Stimulated activated CD8-positive, alpha-beta memory T cell treated with anti-CD3 and anti-CD28 coated beads, Interleukin-15, amount 100 ng/mL, for 48 hours (primary cell): ENCODE measurements at places on chromosomes 13 and 19.

DNA sequence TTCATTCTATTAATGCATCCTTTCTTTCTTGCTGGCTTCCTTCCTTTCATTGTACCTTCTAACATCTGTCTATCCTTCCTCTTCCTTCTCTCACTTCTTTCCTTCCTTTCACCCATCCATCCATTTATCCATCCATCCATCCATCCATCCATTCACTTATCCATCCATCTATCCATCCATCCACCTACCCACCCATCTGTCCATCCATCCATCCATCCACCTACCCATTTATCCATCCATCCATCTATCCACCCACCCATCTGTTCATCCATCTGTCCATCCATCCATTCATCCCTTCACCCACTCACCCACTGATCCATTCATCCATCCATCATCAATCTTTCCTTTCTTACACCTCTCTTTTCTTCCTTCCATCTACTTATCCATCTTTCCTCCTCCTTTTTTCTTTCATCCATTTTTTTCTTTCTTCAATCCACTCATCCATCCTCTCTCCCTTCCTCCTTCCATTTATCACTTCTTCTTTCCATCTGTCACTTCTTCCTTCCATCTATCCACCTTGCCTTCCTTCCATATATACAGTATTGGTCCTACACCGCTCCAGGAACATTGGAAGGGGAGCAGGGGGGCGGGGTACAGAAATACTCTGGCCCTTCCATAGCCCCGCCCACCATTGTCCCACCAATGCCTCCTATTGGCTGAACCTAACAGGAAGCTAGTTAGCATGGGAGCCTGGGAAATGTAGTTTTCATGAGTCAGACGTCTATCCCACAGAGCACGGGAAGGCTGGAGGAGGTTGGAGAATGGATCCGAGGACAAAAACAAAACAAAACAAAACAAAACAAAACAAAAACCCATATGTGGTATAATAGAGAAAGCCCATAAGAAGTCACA lies 45.9 kb downstream of the MBD3L1 start:
- no peak for DNase-seq

DNA sequence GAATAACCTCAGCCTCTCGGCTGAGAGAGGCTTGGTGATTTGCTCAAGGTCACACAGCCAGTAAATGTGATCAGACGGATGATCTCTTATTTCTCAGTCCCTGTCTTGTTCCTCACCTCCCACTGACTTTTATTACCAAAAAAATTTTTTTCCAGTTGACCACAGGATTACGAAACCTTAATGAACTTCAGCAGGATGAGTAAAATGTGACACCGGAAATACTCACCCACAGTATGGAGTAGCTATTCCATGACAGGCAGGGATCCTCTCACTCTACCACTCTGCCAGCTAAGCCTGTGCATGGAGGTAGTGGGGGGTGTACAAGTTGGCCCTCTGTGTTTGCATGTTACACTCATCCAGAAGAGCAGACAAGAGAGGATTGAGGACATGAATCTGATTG lies 916.4 kb downstream of the UQCRFS1 start:
- no peak for DNase-seq

- DNase-seq = no peak
Observed at GRCh38 chr19:58450856-58451357, 515 bp upstream of the ZNF324B start.

DNA sequence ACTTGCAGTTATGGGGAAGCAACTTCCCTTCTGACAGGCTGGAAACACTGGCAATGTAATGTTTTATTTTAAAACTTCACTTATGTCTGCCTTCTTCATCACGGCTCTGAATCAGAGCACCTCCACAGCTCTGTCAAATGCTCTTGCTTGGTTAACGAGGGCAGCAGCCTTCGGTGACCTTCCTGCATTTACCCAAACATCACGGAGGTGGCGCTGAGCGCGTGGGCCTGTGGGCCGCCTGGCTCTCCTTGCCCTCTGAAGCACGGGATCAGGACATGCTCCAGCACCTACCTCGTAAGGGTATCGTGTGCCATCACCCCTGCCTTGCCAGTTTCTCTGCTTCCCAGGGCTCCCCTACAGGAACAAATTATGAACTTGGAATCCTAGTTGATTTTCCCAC lies 310.0 kb downstream of the TEX29 start:
- no peak for DNase-seq

GRCh38 chr13:21759463-21759862 lies 88.6 kb downstream of the FGF9 start:
- DNase-seq = no peak

DNA sequence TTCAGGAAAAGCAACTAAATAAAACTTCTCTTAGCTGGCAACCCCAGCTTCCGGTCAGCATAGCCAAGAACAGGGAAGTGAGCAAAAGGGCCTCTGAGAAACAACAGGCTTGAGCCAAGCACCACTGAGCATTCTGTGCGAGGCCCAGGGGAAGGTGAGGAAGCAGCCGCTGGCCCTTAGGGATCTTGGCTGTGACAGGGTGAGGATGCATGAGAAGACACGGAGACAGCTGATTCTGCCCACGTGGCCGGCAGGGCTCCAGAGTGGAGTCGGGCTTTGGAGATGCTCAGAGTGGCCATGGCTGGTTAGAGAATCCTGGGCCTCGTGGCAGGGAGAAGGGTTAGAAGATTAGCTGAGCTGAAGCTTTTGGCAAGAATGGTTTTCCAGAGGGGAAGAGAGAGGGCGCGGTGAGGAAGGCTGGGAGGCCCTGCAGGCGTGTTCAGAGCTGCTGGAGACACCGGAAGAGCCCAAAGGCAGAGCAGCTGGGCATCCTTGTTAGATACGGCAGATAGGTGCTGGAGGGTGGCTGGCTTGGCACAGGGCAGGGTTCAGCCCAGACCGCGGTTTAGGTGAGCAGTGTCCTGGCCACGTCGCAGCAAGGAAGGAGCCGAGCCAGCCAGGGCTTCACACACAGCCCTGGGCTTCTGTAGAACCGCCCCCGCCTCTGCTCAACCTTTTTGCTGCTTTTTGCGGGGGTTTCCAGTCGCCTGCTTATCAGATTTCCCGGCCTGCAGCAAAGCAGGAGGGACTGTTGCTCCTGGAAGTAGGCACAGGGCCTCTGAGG lies 17.3 kb downstream of the UPF1 start:
- no peak for DNase-seq
